Endodermal cell (in vitro differentiated cells): ENCODE measurements at places on chromosomes 3 and 15.

GRCh38 chr3:8069471-8069870 is 432.2 kb upstream of the LMCD1 start:
- H3K27me3 ChIP-seq: no peaks in the 10 kb centered on the region
- peak; percentile 57 for DNase-seq
- H3K36me3 ChIP-seq: no peaks in the 10 kb centered on the region
- peaks cover 7% of the 10 kb centered on the region for H3K4me1 ChIP-seq
- H3K27ac ChIP-seq: no peak overlapping the region

DNA sequence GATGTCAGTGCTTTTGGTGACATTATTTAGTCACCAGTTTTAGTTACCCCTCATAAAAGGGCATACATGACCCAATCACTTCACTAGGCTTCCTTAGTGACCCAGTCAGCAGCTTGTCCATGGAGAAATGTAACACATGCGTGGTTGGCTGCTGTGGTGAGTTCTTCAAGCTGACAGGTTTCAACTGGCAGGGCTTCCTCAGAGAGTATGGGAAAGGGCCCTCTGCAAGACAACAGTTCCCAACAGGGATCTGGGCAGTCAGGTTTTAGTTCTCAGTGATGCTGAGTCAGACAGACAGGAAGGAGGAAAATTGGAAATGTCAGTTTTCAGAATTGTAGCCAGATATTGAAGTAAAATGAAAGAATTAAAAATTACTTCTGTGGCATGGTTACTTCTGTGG is 282.5 kb downstream of the TBL1XR1 start:
- no peak overlapping the region for H3K27ac ChIP-seq
- H3K4me1 ChIP-seq: peaks cover 8% of the 10 kb centered on the region
- no peak for DNase-seq

GRCh38 chr3:127365163-127365798 is 77.4 kb upstream of the PRR20G start:
- H3K4me3 ChIP-seq: no peak overlapping the region
- H3K4me1 ChIP-seq: no peaks in the 10 kb centered on the region
- no peak overlapping the region for H3K27ac ChIP-seq

DNA sequence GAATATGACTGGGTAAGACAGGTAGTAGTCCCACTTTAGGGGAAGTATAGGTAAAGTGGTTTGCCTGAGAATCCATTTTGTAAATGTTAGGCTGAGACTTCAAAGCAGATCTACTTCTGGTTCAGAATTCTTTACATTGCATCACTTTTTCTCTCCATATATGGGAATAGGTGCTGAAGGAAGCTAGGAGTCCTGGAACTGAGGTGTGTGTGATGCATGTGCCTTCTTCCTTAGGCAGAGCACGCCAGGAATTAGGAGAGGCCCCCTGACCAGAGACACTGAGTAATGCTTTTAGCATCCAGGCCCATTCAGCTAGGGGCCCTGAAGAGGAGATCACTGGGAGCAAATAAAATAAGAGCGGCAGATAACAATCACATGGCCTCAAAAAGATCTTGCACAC is 69.2 kb upstream of the DCP1A start:
- H3K36me3 ChIP-seq: no peaks in the 10 kb centered on the region
- DNase-seq: no peak
- H3K27ac ChIP-seq: no peak overlapping the region
- no peaks in the 10 kb centered on the region for H3K27me3 ChIP-seq
- H3K4me1 ChIP-seq: no peaks in the 10 kb centered on the region

DNA sequence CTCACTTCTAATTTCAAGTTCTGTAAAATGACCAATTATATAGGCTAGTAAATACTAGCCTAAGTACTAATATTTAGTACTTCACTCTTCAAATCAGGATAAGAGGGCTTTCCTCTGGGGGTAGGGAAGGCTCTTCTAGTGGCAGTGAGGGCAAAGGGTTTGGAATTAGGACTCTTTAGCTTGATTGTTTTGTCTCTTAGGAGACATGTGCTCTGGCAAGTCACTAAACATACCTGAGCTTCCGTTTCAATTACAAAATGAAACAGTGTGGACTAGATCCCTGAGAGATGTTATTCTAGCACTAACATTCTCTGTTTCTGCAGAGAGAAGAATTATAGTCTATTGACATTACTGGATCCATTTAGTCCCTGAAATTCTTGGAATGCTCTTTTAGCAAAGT is 71.5 kb downstream of the PCOLCE2 start:
- no peak overlapping the region for H3K27ac ChIP-seq
- no peak for DNase-seq
- H3K4me3 ChIP-seq: no peak overlapping the region
- H3K36me3 ChIP-seq: peaks cover 7% of the 10 kb centered on the region
- H3K27me3 ChIP-seq: no peaks in the 10 kb centered on the region
- no peaks in the 10 kb centered on the region for H3K4me1 ChIP-seq

GRCh38 chr3:170233530-170233929 is 11.3 kb downstream of the PRKCI start:
- peaks cover 27% of the 10 kb centered on the region for H3K36me3 ChIP-seq
- no peak overlapping the region for H3K4me3 ChIP-seq
- no peak overlapping the region for H3K27ac ChIP-seq
- peaks cover 2% of the 10 kb centered on the region for H3K4me1 ChIP-seq
- no peak for DNase-seq
- no peaks in the 10 kb centered on the region for H3K27me3 ChIP-seq

DNA sequence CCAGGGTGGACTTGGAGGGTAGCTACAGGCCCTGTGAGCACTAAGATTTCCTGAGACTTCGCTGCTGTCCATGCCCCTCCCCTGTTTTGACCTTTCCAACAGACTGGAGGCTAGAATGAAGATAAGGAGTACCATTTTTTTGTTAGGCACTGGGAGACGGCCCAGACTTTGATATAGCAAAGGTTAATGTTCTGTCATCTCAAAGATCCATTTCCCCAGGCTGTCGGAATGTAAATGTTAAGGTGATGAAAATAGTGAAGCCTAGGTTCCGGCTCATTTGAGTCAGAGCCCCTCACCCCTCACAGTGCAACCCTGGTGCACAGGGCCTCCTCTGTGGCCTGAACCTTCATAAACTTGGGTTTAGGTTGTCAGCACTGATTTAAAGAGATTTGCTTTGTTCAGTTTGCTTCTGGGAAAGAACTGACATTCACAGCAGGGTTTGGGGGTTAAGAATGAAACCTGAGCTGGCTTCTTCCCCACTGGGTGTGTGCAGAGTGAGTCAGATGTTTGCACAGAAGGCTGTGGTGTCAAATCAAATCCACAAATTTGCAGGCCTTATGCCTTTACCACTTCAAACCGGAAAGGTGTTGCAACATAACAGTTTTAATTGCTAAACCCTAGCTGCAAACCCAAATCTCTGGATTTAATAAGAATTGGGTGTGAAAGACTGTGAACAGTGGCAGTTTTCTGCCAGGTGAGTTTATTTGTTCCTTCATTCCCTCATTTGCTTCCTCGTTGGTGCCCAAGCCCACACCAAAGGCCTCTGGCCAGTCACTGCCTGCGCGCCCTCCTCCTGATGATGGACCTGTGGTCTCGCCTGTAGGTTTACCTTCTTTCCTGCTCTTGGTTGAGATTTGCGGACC is 20.6 kb upstream of the KCTD6 start:
- no peaks in the 10 kb centered on the region for H3K36me3 ChIP-seq
- H3K27ac ChIP-seq: peak overlapping the region; percentile 57
- peaks cover 12% of the 10 kb centered on the region for H3K27me3 ChIP-seq
- DNase-seq: peak; percentile 80
- H3K4me3 ChIP-seq: peak overlapping the region; percentile 61
- peaks cover 18% of the 10 kb centered on the region for H3K4me1 ChIP-seq

- H3K4me3 ChIP-seq: no peak overlapping the region
- peaks cover 5% of the 10 kb centered on the region for H3K4me1 ChIP-seq
- H3K27ac ChIP-seq: no peak overlapping the region
- DNase-seq: no peak
- peaks cover 61% of the 10 kb centered on the region for H3K36me3 ChIP-seq
- no peaks in the 10 kb centered on the region for H3K27me3 ChIP-seq
Measured at GRCh38 chr15:80123034-80123433, 29.8 kb upstream of the FAH start.

- H3K36me3 ChIP-seq: no peaks in the 10 kb centered on the region
- H3K4me1 ChIP-seq: peaks cover 7% of the 10 kb centered on the region
- no peaks in the 10 kb centered on the region for H3K27me3 ChIP-seq
- DNase-seq: no peak
- H3K27ac ChIP-seq: no peak overlapping the region
Measured at GRCh38 chr3:59245300-59245858, 195.6 kb upstream of the CFAP20DC start.
